ENCODE measurements at places on chromosomes 1 and 21.

DNA sequence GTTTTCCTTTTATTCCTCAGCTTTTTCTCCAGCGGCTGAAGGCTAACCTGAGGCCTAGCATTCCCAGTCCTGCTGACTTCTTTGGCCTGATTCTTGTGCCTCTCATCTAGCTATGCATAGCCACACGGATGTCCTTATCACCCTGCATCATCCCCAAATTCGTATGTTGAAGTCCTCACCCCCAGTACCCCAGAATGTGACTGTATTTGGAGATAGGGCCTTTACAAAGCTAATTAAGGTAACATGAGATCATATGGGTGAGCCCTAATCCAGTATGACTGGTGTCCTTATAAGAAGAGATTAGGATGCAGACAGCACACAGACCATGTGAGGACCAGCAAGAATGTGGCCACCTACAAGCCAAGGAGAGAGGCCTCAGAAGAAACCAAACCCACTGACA, 44.6 kb downstream of the CDCP2 start:
- DNase-seq = no peak

DNA sequence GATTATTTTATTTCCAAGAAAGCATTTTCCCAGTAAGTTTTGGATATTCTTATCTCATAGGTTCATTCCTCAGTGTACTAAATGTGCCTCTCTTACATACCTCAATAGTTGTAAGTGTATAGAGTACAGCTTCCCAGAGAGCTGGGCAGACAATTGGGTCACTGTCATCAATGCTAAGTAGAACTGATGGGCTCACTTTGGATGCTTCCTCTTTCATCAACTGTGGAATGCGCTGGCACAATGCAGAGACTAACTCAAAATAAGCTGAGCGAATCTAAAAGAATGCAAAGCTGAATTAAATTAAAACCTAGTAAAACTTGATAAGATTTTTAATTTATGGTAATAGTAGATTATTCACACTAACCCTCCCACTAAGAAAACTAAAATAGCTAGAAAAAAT, 21.5 kb downstream of the LTN1 start:
- no peak for DNase-seq

DNA sequence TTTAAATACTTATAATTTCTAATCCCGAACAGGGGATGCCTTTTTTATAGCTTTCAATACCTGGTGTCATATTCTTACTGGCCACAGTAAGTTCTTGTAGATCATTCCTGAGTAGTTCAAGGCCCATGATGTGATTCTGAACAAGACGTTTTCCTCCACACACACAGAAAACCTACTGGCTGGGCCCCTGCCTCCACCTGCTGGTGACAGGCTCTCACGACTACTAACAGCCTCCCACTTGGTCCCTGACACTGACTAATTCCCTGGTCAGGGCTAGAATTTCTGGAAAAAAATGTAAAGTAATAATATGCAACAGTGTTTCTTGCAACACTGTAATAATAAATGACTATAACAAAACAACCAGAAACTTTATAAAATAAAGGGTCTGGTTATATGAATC, 50.4 kb upstream of the RIPK4 start:
- no peak for DNase-seq

DNA sequence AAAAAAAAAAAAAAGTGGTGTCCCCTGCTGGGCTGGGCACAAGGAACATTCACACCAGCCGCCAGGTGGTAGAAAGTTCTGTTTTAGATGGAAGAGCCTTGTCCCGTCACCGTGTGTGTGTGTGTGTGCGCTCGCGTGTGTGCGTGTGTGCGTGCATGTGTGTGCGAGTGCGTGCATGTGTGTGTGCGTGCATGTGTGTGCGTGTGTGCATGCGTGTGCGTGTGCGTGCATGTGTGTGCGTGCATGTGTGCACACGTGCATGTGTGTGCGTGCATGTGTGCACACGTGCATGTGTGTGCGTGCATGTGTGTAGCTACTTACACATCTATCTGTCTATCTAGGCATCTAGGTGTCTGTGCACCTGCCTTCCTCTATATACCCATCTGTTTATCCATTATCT, 491.7 kb downstream of the NPHP4 start:
- no peak for DNase-seq

DNA sequence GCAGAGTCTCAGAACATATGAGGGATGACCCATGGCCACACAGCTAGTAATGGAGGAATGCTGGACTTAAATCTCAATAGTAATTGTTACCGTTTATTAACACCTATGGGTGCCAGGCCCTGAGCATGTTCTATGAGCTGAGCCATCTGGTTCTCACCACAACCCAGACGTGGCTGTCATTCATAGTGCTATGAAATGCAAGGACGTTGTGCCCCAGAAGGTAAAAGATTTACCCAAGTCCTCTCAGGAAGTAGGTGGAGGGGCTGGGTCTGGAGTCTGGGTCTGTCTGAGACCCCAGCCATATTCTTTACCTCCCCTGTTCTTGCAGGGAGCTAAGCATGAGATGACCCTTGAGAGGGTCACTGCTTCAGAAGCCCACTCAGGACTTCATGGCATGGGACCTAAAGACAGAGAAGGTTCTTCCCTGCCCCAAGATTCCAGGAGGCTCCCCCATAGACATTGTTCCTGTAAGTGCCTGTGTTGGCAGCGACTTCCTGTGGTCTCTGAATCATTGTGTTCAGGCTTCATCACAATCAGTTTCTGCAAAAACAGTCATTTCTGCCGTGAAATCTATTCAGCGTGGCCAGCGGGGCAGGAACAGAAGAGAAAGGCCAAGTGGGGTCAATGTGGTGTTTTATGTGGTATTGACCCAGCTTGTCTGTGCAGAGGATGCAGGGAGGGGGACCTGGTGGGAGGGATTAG, 475.4 kb downstream of the PTPRU start:
- no peak for DNase-seq

DNA sequence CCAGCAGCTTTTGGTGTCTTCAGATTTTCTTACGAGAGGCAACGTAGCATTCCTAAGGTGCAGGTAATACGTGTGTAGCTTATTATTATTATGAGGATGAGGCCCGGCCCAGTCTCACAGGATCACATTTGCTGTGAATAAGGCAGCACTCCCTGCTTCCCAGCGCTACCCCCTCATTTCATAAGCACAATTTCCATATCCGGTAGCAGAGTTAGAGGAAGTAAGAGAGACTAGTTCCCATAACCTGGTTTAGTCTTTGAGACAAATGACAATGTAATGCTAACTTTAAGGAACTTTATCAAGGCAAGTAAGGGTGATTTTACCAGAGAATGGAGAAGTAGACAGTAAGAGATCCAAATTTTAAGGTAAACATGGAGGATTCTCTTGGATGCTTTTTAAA, 14.6 kb upstream of the LMO4 start:
- no peak for DNase-seq
